ENCODE measurements at places on chromosomes 2 and 18.

DNA sequence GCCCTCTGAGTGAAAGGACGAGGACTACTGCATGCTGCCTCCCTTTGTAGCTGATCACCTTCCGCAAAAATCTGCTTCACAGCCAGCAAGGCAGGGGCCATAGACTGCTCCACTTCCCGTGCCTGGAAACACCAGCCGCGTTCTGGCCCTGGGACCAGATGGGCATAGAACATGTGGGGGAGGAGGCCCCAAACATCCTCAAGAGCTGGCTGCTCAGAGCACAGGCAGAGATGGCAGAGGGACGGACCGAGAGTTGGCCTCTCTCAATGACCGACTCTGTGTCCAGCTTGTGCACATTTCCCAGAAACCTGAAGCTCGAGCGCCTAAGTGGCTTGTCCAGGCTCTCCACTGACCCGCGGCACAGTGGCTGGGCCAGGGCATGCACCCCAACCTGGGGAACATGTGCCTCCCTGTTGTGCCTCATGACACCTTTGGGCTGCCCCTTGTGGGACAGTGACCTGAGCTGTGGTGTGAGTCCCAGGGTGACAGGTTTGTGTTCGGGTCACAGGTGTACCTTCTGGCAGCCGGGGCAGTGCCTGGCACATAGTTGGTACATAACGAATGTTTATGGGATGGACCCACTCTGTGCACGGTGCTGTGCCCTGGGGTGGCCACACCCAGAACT is 9.1 kb downstream of the KCNF1 start:
- ATAC-seq, result no peak

DNA sequence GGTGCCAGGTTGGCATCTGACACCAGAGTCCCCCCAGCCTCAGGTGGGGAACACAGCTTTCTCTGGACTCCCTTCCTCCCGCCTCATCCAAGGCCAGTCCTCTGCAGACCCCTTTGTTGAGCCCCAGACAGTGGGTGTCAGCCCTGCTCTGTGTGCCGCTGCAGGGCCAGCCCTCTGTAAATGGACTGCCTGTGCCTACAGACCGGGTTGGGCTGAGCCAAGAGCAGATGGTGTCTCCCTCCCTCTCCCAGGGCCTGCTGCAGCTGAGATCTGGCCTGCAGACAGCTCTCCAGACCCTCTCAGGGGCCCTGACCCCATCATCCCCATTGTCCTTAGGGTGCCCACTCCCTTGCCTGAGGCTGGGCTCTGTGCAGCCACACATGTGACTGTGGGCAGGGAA is 160.8 kb downstream of the KLHL29 start:
- ATAC-seq, result no peak

GRCh38 chr2:48929571-48930301 is 174.2 kb upstream of the LHCGR start:
- ATAC-seq, result no peak

DNA sequence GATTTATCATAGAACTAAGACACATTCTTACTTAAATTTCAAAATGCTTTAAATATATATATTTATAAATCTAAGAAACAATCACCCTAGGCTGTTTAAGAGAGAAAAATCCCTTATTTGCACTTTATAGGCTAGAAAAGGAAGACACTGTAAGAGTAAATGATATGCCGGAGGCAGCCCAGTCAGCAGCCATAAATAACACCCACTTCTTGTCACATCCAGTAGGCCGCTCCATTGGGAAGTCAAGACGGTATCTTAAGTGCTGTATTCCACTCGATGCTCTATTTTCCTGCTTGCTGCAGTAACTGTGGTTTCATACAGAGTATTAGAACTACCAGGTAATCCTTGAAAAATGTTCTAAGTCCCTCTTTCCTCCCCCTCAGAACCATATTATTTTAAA is 57.9 kb downstream of the ABCA12 start:
- ATAC-seq, result no peak

- ATAC-seq, result no peak
Measured at GRCh38 chr2:201482543-201482942, 31.0 kb downstream of the STRADB start.
